ENCODE measurements at places on chromosomes 16 and 17. TPM values are rescaled to one million over a fixed set of nuclear protein-coding genes. Genes with fewer than 3 reads are reported as not detected.

GRCh38 chr17:40608061-40608581 is 39.5 kb downstream of the SMARCE1 start:
- peaks cover 94% of the 10 kb centered on the region for H3K4me1 ChIP-seq
- H3K36me3 ChIP-seq = peaks cover 10% of the 10 kb centered on the region
- peak overlapping the region; percentile 85 for H3K27ac ChIP-seq
- no peak for DNase-seq
- peak overlapping the region; percentile 41 for H3K4me3 ChIP-seq
- H3K27me3 ChIP-seq = no peaks in the 10 kb centered on the region

DNA sequence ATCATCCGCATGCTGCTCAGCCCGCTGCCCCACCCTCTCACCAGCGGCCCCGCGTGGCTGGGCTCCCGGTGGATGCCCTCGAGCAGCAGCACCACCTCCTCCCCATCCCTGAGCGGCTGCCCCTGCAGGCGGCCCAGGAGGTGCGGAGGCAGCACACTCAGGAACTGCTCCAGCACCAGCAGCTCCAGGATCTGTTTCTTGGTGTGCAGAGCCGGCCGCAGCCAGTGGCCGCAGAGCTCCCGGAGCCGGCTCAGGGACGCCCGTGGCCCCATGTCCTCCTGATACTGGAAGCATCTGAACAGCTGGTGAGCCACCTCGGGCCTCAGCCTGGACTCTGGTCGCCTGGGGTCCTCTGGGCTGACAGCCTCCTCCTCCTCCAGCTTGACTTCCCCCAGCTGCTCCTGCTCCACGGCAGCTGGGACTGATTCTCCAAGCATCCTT is 6.6 kb downstream of the ZSCAN10 start:
- no peaks in the 10 kb centered on the region for H3K27me3 ChIP-seq
- H3K27ac ChIP-seq = no peak overlapping the region
- DNase-seq = no peak
- no peak overlapping the region for H3K4me3 ChIP-seq

DNA sequence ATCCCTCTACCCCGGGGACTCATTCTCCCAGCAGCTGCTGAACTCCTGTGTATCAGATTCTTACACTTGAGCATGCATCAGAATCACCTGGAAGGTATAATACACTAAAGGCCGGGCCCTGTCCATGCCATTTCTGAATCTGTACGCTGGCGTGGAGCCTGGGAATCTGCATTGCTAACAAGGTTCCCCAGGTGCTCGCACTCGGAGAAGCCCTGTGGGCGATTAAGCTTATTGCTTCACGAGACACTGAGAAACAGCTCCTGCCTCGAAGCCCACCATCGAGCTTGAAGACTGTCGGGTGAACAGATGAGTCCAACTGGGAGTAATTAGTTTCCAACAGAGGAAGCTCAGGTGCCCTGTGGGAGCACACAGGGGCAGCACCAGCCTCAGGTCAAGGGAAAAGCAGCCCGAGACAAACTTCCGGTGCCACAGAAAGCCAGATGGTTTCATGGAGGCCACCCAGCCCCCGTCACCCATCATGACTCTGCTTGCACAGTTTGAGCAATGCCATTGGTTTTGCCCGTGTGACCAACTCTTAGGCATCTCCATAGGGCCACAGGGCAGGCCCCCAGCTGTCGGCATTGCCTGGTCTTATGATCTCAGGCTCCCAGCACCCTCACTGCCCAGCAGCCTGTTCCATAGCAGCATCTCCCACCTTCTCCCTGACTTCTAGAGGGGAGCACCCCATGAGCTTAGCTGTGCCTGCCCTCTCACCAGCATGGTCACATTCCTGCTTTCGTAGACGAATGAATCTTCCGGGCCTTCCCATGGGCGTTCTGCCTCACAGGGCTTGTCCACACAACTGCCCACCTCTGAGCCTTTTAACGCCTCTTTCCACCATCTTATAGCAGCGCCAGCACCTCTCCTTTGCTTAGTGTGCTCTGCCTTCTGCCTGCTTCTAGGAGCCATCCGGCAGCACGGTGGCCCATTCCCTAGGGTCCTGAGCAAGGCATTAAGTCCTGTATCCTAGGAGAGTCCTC is 10.9 kb downstream of the CTRB2 start:
- H3K4me1 ChIP-seq = peaks cover 9% of the 10 kb centered on the region
- H3K4me3 ChIP-seq = no peak overlapping the region
- H3K27me3 ChIP-seq = peaks cover 22% of the 10 kb centered on the region
- H3K36me3 ChIP-seq = no peaks in the 10 kb centered on the region
- DNase-seq = no peak

GRCh38 chr17:28327031-28327607 is 8.1 kb downstream of the TMEM97 start:
- H3K36me3 ChIP-seq = peaks cover 18% of the 10 kb centered on the region
- H3K27ac ChIP-seq = peak overlapping the region; percentile 63
- no peak overlapping the region for H3K4me3 ChIP-seq

DNA sequence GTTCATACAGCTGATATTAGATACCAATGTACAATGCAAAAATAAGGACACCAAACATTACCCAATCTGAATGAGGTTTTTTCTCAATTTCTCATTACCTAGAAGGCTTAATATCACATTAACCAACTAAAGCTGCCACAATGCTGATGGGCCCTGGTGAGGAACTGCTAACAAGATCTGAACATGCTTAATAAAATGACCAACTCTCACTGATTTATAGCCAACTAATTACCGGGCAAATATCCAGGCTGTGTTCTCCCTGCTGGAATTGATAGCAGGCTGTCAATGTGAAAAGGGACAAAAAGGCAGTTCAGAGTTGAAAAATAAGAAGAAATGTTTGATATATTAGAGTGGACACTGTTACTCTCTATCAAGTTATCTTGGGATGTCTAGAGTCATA is 124.6 kb downstream of the TOX3 start:
- H3K27ac ChIP-seq = no peak overlapping the region
- no peak for DNase-seq
- no peaks in the 10 kb centered on the region for H3K4me1 ChIP-seq
- H3K4me3 ChIP-seq = no peak overlapping the region
- no peaks in the 10 kb centered on the region for H3K36me3 ChIP-seq

- H3K27me3 ChIP-seq = peaks cover 22% of the 10 kb centered on the region
- no peak overlapping the region for H3K4me3 ChIP-seq
- H3K27ac ChIP-seq = no peak overlapping the region
Measured at GRCh38 chr17:33469911-33470310, 176.8 kb upstream of the ASIC2 start.

- DNase-seq = no peak
- H3K36me3 ChIP-seq = peaks cover 10% of the 10 kb centered on the region
- peaks cover 6% of the 10 kb centered on the region for H3K4me1 ChIP-seq
- no peaks in the 10 kb centered on the region for H3K27me3 ChIP-seq
Measured at GRCh38 chr16:81371106-81371505, 56.3 kb downstream of the GAN start.

DNA sequence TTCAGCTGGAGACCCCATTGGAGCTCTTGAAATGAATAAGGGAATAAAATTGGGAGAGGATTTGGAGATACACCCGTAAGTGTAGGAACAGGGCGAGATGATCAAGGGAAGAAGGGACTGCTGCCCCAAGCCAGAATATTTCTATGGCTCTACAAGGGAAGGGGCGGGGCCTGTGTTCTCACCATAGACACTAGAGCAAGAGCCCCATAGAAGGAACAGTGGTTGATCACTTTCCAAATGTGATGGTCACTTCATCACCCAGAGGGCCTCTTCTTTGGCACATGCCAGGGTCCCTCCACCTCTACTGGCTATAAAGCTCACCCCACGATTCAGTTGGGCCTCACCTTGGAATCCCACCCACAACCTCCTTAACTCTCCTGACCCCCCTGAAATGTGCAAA is 25.0 kb downstream of the GPRC5B start:
- H3K4me1 ChIP-seq = no peaks in the 10 kb centered on the region
- H3K27ac ChIP-seq = no peak overlapping the region
- H3K27me3 ChIP-seq = no peaks in the 10 kb centered on the region
- no peak for DNase-seq
- H3K36me3 ChIP-seq = no peaks in the 10 kb centered on the region

GRCh38 chr17:12613566-12613965 is 52.1 kb upstream of the MYOCD start:
- H3K36me3 ChIP-seq = no peaks in the 10 kb centered on the region
- no peaks in the 10 kb centered on the region for H3K4me1 ChIP-seq
- no peaks in the 10 kb centered on the region for H3K27me3 ChIP-seq
- H3K27ac ChIP-seq = no peak overlapping the region

GRCh38 chr17:57910462-57911420 is 44.5 kb downstream of the CUEDC1 start:
- H3K36me3 ChIP-seq = no peaks in the 10 kb centered on the region
- H3K4me3 ChIP-seq = no peak overlapping the region
- no peak for DNase-seq
- H3K27ac ChIP-seq = no peak overlapping the region

DNA sequence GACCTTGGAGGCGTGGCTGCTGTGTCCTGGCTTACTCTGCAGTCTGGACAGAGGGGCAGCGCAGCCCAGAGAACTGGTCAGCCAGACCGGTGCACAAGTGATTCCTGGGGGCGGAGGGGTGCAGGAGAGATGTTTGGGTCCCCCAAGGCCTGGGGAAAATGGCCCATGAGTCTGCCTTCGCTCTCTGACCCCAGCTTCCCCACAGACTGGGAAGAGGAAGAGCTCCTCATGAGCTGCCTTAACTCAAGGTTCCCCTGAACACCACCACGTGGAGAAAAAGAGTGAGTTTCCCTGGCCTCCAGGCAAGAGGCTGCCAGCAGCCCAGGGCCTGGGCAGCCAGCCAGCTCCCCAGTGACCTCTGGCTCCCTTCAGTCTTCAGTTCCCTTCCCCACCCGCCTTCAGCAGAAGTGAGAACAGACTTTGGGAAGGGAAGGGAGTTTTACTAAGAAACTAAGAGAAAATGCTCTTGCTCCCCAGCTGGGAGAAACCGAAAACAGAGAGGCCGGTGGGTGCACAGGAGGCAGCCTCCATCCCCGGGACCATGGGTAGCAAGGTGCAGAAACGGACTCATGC is 2.0 kb upstream of the C17orf99 start:
- peaks cover 17% of the 10 kb centered on the region for H3K36me3 ChIP-seq
- peak overlapping the region; percentile 45 for H3K27ac ChIP-seq
- H3K4me1 ChIP-seq = peaks cover 48% of the 10 kb centered on the region
- H3K27me3 ChIP-seq = no peaks in the 10 kb centered on the region

GRCh38 chr16:70159355-70160348 is 13.9 kb upstream of the CLEC18C start:
- H3K4me3 ChIP-seq = no peak overlapping the region
- no peaks in the 10 kb centered on the region for H3K27me3 ChIP-seq
- no peak overlapping the region for H3K27ac ChIP-seq
- peaks cover 3% of the 10 kb centered on the region for H3K36me3 ChIP-seq
- no peaks in the 10 kb centered on the region for H3K4me1 ChIP-seq

GRCh38 chr16:85447693-85448313 is 165.3 kb upstream of the GSE1 start:
- no peak for DNase-seq
- no peak overlapping the region for H3K4me3 ChIP-seq
- no peak overlapping the region for H3K27ac ChIP-seq
- no peaks in the 10 kb centered on the region for H3K27me3 ChIP-seq
- H3K36me3 ChIP-seq = no peaks in the 10 kb centered on the region

- no peak for DNase-seq
- no peak overlapping the region for H3K4me3 ChIP-seq
- peak overlapping the region; percentile 28 for H3K27ac ChIP-seq
Measured at GRCh38 chr17:66381701-66382362, 79.4 kb downstream of the PRKCA start.

MIEF2 gene
- total RNA-seq = 4.3 TPM

ALOX15B gene
- not detected for total RNA-seq

KRT40 gene
- total RNA-seq = not detected

IKZF3 gene
- 44.6 TPM for total RNA-seq

ARHGDIG gene
- total RNA-seq = not detected

MYH11 gene
- total RNA-seq = not detected

ADAD2 gene
- 0.66 TPM for total RNA-seq

ARL5C gene
- not detected for total RNA-seq

MT4 gene
- not detected for total RNA-seq

FOXN1 gene
- not detected for total RNA-seq

B3GNT9 gene
- 1.5 TPM for total RNA-seq

CCL5 gene
- total RNA-seq = 16.4 TPM

SPATA32 gene
- 0.68 TPM for total RNA-seq

C1QTNF8 gene
- total RNA-seq = not detected

PLXDC1 gene
- total RNA-seq = 0.54 TPM

SLC43A2 gene
- 3.7 TPM for total RNA-seq

TEX19 gene
- 0.10 TPM for total RNA-seq

Data from activated naive CD8-positive, alpha-beta T cell treated with anti-CD3 and anti-CD28 coated beads for 36 hours (primary cell).